ENCODE measurements at places on chromosomes 5 and 9.

DNA sequence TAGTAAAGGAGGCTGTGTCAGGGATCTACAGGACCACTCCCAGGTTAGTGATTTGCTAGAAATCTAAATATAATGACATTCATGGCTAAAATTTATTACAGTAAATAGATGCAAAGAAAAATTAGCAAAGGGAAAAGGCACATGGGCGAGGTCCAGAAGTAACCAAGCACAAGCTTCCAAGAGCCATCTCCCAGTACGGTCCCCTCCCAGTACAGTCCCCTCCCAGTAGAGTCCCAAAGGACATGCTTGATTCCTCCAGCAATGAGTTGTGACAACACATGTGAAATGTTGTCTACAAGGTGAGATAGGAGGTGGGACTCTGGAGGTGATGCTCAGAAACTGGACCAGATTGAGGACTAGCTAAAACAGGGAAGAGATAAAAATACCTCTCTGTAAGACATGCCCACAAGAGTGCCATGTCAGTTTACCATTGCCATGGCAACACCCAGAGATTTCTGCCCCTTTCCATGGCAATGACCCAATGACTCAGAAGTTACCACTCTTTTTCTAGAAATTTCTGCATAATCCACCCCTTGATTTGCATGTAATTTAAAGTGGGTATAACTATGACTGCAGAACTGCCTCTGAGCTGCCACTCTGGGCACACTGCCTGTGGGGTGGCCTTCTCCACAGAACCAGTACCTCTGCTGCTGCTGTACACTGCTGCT, 27.9 kb upstream of the CEMIP2 start:
- no peak for DNase-seq

- no peak for DNase-seq
Observed at GRCh38 chr5:69209602-69210001, 20.2 kb downstream of the CENPH start.

DNA sequence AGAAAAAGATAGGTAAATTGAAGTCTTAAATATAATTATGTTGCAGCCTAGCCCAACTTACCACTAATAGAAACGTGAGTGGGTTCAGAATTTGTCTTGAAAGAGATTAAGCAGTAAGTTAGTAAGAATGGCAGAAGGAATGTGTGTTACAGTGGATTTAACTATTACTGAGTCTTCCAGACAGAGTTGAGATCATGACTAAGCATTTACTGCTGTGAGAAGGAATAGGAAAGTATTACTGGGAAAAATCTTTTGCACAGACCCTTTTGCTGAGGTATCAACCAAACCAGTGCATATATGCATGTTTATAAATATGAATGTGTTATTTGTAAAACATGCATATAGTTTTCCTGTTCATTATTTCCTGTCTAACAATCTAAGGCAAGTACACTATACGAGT, 112.8 kb upstream of the EFNA5 start:
- no peak for DNase-seq

DNA sequence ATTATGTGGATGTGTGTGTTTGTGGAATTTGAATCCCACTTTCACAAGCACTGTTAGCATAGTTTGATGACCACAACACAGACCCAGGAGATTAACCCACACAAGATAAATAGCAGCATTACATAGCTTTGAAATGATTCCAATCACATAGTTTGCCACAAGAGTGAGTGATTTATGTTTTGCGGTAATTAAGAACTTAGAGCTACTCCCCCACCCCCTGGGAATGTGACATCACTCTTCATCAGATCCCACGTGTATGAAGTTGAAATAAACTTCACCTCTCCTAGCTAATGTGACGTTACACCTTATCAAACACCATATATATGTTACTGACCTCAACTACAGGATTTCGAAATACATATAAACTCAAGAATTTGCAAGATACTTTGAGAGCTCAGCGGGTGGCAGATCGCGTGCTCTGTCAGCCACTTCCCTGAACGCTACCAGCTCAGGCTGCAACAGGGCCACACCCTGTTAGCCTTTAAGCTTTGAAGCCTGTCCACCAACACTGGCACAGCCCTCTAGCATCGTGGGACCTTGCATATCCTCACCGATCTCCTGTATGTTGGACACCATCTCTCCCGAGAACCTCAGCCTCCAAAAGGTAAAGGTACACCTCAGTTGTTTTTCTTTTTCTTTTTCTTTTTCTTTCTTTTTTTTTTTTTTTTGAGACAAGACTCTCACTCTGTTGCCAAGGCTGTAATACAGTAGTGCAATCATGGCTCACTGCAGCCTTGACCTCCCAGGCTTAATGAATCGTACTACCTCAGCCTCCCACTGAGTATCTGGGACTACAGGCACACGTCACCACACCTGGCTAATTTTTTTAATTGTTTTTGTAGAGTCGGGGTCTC, 1.7 kb upstream of the AGTPBP1 start:
- DNase-seq, result no peak

- no peak for DNase-seq
Observed at GRCh38 chr9:4344946-4345345, 45.1 kb upstream of the GLIS3 start.

DNA sequence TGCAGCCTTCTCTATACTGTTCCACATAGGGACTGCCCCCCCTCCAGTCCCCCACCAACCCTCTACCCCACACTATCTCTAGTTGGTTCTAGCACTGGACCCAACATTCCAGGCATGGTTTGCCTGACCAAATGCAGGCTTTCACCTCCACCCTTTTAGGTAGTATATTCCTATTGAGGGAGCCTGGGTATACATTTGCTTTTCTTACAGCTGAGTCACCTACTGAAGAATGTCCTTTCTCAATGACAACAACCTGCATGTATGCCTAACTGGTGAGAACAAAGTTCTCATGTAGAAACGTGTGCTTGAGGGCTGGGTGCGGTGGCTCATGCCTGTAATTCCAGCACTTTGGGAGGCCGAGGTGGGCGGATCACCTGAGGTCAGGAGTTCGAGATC, 8.2 kb downstream of the TNIP1 start:
- DNase-seq, result no peak

DNA sequence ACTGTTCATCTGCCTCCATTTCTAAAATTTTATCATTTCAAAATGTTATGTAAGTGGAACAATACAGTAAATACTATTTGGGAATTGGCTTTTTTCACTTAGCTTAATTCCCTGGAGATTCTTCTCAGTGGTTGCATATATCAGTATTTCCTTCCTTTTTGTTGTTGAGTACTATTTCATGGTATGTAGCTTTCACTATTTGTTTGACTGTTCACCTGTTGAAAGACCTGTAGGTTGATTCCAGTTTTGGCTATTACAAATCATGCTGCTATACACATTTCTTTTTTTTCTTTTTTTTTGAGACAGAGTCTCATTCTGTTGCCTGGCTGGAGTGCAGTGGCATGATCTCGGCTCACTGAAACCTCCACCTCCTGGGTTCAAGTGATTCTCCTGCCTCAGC, 33.0 kb upstream of the PWWP2A start:
- DNase-seq, result no peak

DNA sequence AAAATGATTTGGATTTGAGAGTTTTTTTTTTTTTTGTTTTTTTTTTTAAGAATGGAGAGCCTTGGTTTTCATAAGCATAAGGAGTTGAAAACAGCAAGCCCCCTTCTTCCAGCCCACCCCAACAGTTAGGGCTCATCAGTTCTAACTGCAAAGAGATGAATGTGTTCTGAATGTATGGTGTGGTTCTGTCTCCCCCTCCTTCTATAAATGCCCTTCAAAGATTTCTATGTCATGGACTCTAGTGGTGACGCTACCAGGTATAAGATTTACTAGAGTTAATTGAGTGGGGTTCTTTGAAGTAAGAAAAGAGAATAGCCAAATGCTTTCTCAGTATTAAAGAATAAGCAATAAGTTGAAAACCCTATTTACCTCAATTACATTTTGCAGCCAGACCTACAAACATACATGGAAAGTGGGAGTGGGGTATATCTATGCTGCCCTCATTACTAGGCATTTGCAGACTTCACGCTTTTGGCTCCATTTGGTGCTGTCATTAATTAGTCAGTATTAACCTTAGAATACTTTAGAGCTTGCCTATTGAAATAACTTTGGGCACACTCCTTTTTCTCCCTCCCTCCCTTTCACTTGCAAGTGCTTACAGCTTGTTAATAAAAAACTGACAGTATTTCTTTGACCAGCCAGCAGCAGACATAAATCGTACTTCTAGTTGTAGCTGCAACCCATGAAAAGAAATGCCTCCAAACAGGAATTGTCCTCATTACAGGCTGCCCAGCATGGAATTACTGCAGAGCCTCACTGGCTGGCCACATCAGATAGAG, 667.2 kb upstream of the ZNF608 start:
- DNase-seq, result no peak

DNA sequence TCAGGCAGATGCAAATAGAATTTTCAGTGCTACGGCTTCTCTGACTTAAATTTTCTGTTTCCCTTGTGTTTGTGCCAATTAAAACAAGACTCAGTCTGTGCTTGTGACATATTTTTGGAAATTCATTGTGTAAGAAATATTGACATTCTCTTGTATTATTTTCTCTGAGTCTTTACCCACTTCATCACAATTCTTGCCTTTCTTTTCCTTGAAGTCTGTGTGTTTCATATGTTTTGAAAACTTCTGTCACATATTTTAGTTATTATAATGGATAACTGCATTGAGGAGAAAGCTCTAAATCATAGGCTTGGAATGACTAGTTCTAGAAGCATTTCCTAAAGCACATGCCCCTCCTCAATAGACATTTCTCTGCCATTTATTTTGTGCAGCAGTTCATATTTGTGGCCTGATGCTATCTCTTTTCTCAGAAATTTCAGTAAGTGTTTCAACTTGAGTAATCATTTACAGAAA, 206.6 kb downstream of the PALM2AKAP2 start:
- DNase-seq, result no peak

DNA sequence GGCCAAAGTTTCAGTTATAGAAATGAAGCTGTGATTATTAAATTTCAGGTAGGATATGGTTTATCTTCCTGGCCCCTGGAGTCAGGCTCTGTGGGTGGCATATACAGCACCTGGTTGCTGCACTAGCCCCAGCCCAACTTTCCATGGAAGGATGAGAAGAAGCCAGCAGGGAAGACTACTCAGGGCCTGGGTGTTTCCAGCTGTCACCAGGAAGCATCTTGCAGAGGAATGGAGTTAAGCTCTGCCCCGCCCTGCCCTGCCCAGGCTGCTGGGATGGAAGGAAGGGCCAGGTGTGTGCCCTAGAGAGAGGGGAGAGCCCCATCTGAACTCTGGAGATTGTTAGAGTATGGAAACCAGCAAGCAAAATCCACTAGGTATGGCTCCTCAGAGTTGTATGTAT, 42.8 kb upstream of the FAT2 start:
- no peak for DNase-seq

- no peak for DNase-seq
Observed at GRCh38 chr9:12352045-12352315, 341.2 kb upstream of the TYRP1 start.

GRCh38 chr5:127031147-127031862, 947 bp upstream of the MARCHF3 start:
- no peak for DNase-seq

GRCh38 chr5:126875303-126875785, 98.4 kb downstream of the LMNB1 start:
- no peak for DNase-seq

- no peak for DNase-seq
Observed at GRCh38 chr5:139870677-139871076, 75.1 kb downstream of the PSD2 start.

DNA sequence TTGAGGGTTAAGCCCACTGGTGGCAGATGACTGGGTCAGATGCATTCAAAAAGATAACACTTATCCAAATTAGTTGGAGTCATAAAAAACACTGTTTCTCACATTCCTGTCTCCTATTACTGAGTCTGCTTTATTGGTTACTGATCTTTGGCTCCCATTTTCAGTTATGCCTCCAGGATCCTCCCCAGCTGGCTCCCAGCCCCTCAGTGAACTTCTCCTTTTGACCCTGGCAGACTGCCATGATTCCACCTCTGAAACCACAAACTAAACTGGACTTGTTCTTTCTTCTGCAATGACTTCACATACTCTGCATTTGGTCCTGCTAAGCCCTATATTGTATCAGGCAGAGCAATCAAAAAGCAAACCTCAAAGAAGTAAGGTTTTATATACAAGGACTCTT, 860.8 kb upstream of the DMAC1 start:
- no peak for DNase-seq

GRCh38 chr9:127122176-127123063, at the start of gene ANGPTL2:
TSS of gene ANGPTL2 (minus strand) at chr9:127122635. CDS start at chr9:127108731, 13,904 bp downstream.
- DNase-seq, result no peak

DNA sequence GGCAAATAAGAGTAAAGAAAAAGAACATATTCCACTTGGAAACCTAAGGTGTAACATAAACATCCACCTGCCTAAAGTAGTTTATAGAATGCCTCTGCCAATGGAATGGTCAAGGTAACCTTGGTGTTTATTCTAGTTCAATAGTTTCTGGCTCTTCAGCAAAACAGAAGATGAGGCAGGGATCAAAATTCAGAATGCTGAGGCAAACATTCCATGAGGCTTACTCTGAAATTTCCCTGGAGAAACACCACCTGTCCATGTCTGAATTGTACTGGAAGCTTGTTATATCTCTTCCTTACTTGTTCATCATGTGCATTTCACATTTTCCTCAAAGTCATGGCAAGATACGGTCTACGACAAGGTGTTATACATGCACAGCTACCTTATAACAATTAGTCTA, 1862.4 kb upstream of the ACO1 start:
- no peak for DNase-seq

- DNase-seq, result no peak
Observed at GRCh38 chr9:89367281-89367680, 49.0 kb downstream of the SECISBP2 start.

DNA sequence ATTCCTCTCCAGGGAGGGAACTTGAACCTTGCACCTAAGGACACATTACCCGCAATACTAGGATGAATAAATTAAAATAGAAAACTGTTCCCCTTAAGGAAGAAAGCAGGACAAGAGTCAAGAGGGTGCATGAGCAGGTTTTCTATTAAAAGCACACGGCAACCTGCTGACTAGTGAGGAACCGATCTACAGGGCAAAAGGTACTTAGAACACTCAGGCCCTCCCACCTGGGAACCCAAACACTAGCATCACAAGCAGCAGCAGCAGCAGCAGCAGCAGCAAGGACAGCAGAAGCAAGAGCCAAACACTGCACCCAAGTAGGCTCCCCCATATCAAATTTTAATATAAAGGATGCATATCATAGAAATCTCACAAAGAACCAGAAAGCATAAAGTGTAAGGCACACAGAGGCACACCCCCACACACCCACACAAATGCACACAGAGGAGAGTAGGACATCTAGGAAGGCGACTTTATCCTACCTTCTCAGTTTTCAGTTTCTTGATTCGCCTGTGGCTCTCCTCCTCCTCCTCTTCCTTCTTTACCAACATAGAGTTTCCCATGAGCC, 2.8 kb downstream of the ZNF608 start:
- DNase-seq, result no peak
